Activated CD4-positive, alpha-beta T cell treated with anti-CD3 and anti-CD28 coated beads for 36 hours (primary cell): ENCODE measurements at places on chromosomes 11 and 22. TPM values are rescaled to one million over a fixed set of nuclear protein-coding genes. Genes with fewer than 3 reads are reported as not detected.

DNA sequence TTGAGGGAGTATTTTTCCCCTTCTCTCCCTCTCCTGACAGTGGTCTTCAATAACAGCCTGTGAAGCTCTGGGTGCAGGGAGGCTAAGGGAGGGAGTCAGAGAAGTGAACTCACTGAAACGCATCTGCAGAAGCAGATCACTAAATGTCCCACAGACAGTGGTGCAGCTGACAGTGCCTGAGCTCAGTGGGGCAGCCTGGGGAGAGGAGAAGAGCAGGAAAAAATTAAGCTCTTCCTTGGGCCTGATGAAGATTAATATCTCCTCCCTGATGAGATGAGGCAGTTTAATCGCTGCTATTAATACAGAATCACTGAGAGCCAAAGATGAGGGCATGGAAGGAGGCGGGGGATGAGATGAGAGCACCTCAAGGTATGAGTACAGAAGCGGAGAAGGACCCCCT lies 180.8 kb downstream of the LARGE1 start:
- no peak for DNase-seq

The APOL6 gene
- 35.5 TPM for total RNA-seq

DNA sequence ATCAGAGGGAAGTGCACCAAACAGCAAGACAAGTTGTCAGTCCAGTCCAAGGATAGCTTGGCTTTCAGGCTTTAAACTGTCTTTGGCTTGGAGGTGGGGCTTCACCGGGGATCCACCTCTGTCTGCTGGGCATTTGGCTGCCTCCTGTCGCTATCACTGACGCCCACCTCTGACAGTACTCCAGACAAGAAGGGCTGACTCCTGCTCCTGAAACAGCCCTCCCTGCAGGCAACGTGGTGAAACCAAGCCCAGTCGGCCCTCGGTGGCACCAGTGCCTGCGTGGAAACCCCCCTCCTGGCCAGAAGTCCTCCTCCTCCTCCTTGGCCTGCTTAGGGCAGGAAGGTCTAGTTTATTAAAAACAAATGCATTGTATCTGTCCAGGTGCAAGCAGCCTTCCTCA lies 16.9 kb downstream of the DHCR7 start:
- no peak for DNase-seq

DNA sequence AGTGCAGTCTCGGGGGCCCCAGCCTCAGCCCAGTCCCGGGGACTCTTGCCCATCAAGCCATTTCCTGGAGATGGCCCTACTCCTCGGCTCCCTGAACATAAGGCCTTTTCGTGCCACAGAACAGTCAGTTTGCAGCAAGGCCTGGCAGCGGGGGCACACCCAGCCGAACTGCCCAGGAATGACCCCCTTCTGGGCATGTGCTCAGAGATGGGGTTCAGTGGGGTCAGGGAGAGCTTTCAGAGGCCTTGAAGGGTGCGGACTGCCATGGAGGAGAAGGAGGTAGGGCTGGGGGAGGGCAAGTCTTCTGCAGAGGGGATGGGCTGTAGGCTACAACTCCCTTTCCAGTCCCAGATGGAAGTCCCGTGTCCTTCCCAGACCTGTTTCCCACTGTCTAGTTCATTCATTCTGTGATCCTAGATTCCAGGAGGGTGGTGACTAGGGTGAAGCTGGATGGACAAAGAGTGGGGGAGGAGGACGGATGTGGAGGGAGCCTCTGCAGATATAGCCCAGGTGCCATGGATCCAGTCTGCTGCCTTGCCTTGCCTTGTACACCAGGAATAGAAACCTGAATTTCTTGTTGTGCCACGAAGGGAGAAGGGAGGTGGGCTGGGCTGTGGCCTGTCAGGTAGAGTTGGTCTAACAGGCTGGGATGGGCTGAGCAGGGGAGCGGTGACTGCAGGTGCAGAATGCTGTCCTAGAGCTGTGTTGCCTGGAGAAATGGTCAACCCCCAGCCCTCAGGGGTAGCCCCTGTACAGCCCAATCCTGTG lies 14.2 kb upstream of the OMP start:
- DNase-seq = no peak

The RIMBP3B gene
- 0.35 TPM for total RNA-seq

DNA sequence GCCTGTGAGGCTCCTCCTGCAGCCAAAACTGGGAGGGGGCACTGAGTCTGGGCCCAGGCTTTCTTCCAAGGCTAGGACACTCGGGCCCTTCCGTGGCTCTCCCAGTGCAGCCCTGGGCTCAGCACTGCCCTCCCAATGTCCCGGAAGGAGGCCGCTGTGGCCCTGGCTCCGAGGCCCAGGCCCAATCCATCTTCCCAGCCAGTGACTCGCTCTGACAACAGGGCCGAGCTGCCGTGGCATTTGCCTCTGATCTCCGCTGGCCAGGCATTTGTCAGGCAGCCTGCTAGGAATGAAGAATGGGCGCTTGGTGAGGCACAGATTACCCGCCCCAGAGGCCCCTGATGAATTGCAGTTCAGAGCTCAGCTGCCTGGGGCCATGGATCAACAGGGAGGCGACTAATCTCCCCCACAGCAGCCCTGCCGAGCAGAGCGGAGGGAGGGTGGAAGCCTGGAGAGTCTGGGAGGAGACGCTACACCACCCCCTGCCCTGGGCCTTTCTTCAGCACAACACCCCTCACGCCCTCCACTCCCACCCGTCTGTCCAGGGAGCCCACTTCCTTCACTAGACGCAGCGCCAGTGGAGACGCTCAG lies 8.3 kb downstream of the FXYD2 start:
- no peak for DNase-seq

The SLC35E4 gene
- total RNA-seq = 4.3 TPM

DNA sequence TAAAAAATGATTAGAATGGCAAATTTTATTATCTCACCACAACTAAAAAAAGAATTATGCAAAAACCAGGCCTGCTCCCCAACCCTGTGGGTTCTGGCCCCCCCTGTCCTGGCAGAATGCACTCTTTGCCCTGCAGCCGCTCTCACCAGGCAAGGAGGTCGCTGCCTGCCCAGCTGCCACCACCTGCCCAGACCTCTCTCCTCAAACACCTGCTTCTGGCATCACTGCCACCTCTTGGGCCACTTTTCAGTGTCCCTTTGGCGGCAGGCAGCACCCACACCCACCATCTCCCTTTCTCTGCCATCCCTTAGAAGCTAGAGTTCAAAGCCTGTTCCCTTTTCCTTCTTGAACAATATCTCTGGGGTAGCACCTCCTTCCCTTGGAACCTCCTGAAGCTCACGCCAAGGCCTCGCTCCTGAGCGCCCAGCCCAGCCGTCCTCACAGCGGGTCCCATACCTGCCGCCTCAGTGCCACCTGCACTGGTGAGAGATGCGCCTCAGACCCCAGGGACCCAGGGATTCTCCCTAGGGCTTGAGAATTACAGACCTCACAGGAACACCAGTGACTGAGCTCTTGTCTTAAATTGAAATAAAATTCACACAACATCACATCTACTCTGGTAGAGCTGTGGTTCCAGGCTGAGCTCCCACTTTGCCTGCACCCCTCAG lies 44.6 kb downstream of the SGSM3 start:
- no peak for DNase-seq

DNA sequence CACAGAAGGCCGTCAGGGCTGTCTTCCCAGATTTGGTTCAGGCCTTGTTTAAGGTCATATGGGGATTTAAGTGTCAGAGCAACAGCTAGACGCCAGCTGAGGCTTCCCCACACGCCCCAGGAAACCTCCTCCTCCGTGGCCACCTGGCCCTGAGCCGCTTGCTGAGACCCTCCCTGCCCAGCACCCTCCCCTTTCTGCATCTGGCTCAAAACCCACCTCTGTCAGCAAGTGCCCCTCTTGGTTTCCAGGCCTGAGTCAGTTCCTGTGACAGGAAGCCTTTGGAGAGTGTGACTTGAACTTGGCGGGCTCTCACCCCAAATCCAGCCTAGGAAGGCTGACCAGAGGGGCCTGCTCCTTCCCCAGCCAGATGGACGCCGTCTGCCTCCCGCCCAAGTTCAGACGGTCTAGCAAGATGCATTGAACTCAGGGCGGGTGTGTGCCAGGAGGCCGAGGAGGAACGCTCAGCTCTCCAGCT lies 561 bp downstream of the FXYD2 start:
- DNase-seq = no peak

GRCh38 chr11:78127403-78127802 lies 12.0 kb downstream of the ALG8 start:
- no peak for DNase-seq

- no peak for DNase-seq
Measured at GRCh38 chr11:35584321-35584720, 33.9 kb upstream of the FJX1 start.
